Bronchial smooth muscle cell (primary cell): ENCODE measurements at places on chromosomes 7 and 10. TPM values are rescaled to one million over a fixed set of nuclear protein-coding genes. Genes with fewer than 3 reads are reported as not detected.

HOXA7 gene
- under 0.01 TPM in 1 of 2 replicates, not detected in the other for total RNA-seq

VSTM4 gene
- total RNA-seq = 5.5 and 6.4 TPM in 2 replicates

CALD1 gene
- 131 and 221 TPM in 2 replicates for total RNA-seq

GTF2IRD2 gene
- 5.1 and 9.5 TPM in 2 replicates for total RNA-seq

FAM25G gene
- total RNA-seq = not detected in 2 replicates

H2BK1 gene
- not detected in 2 replicates for total RNA-seq
